ENCODE measurements at places on chromosomes 11 and 22. TPM values are rescaled to one million over a fixed set of nuclear protein-coding genes. Genes with fewer than 3 reads are reported as not detected.

Gene CNTN5
- polyA plus RNA-seq: 10.7 TPM

Gene MS4A4E
- polyA plus RNA-seq: 1.0 TPM

Gene CCDC73
- polyA plus RNA-seq: 0.36 TPM

Gene SERGEF
- 51.0 TPM for polyA plus RNA-seq

Measured in spinal cord (tissue), 10 donors.